ENCODE measurements at places on chromosomes 7 and 10.

DNA sequence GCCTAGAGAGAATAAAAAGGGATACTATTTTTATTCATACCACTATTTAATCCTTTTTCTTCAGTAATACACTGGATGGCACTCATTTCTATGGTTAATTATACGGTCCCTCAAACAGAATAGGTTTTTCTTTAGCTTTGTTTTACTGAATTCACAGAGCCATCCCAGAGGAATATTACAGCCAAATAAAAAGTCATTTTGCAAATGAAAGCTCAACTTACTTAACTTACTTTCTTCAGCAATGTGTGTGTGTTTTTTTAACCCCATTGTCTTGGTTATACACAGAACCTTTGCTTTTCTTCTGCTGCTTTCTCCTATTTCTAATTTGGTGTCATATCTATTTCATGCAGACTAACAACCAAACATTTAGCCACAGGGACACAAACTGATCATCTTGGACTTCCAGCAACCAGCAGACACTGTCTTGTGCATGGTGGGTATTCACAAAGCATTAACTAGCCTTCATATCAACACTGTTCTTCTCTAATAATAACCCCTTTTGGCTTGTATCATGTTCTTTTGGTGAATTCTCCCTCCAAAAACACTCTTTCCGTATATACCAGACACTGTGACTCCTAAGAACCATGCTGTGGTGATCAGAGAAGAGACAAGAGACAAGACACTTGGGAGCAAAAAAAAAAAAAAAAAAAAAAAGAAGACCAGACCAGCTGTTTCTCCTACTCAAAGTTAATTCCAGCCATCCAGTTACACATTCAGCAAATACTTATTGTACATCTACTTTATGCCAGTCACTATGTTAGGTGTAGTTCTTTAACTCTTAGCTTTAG lies 40.4 kb downstream of the PIP4K2A start:
- DNase-seq = no peak

DNA sequence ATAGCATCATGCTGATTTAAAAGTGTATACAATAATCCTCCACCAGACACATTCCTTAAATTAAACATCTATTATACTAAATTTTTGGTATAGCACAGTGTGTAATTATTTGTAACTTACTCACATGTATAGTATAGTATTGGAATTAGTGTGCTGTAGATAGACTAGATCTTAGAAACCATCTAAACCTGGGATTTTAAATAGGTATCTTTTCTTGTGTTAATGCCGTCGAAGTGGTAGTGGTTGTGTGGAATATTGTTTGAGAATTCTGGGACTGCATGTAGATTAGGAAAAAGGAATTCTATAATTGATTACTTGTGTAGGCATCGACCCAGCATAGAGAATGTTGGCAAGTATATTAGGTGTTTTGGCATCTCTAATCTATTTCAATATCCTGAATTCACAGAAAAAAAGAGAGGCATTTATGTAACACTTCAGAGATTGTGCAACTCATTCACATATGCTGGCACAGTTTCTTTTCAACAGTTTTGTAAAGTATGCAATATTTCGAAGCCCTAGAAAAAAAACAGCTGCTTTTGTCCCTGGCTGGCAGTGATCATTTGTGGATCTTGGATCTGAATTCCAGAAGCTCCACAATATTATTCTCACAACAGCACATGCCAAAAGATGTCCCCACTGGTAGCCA lies 145.5 kb upstream of the AGR3 start:
- no peak for DNase-seq

- DNase-seq = no peak
Measured at GRCh38 chr10:70616761-70617160, 14.2 kb upstream of the PRF1 start.

DNA sequence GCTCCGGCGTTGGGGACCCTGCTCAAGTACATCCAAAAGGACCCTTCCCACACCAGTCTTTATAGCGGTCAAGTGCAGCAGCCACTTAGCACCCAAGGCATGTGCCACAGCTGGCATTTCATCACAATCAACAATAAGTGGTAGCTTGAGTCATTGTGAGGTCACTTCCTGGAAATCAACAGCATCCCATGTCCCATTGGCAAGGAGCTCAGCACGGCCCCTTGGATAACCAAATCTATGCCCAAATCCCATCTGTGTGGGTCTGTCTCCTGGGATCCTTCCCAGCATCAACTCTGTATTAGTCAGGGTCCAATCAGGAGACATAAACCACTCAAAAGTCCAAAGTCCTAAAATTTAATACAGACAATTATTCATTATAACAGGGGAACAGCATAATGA lies 27.1 kb downstream of the MDH2 start:
- DNase-seq = no peak
